ENCODE measurements at places on chromosomes 1 and 21. TPM values are rescaled to one million over a fixed set of nuclear protein-coding genes. Genes with fewer than 3 reads are reported as not detected.

INSRR gene
- not detected for total RNA-seq

FCRL1 gene
- not detected for total RNA-seq

FAM163A gene
- total RNA-seq: 0.05 TPM

RCSD1 gene
- total RNA-seq: 3.7 TPM

POU3F1 gene
- total RNA-seq: 0.08 TPM
